RKO (cell line): ENCODE measurements at places on chromosomes 6 and 20.
A peak's percentile ranks its signal among the peaks of the same experiment; 100 is the strongest.

- no peak for DNase-seq
Observed at GRCh38 chr20:18728165-18728869, 85.3 kb upstream of the SCP2D1 start.

DNA sequence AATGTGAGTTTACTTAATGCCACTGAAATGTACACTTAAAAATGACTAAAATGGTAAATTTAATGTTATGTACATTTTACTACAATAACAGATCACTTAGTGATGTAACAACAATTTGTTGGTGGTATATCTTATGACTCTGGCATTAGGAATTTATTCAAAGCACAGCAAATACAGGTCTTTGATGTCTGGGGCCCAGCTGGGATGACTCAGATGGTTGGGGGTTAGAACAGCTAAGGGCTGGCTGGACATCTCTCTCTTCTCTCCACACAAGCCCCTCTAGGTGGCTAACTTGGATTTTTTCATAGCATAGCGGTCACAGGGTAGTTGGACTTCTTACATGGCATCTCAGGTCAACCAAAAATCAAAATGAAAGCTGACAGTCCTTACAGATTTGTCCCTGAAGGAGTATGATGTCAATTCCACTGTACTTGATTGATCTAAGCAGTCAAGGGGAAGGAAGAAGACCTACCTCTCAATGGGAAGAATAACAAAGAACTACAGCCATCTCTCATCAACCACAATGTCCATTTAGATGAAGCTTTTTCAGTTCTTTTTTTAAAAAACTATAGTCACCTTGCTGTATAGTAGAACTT is 37.5 kb upstream of the LCA5 start:
- DNase-seq, result peak; percentile 31

DNA sequence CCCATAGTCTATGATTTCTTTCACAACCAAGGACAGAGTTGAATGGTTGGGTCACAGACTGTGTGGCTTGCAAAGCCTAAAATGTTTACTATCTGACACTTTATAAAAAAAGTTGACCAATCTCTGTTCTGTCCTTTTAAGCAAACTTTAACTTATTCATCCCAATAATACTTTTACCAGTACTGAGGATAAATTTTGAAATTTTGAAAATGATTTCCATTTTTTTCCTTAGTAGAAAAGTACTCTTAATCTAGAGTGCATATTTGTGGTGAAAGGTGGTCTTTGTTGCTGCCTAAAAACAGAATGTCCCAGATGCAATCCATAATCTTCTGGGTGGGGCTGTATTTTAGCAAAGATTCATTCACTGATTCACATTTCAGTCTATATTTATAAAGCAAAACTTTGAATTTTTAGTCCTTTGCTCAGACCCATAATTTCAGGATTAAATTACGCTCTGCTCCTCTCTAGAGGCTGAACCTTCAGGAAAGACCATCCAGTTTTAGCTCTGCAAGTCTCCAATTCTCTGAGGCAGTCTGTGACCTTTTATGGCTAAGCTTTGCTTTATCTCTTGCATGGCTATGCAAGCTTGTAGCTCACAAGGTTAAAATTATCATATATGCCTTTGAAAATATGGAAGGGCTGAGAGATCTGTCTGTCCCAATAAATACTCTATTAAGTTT is 573.5 kb downstream of the COL12A1 start:
- DNase-seq, result no peak

GRCh38 chr6:30493643-30494250 is 4.4 kb downstream of the HLA-E start:
- no peak for DNase-seq

DNA sequence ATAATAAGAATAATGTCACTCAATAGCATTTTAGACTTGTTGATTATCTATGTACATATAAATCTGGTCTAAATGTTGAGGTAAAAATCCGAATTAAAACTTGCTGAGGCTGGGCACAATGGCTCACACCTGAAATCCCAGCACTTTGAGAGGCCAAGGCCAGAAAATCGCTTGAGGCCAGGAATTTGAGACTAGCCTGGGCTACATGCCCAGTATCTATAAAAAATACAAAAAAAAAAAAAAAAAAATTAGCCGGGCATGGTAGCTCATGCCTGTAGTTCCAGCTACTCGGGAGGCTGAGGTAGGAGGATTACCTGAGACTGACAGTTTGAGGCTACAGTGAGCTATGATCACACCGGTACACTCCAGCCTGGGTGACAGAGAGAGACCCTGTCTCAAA is 34.2 kb upstream of the SUPT3H start:
- DNase-seq, result no peak

DNA sequence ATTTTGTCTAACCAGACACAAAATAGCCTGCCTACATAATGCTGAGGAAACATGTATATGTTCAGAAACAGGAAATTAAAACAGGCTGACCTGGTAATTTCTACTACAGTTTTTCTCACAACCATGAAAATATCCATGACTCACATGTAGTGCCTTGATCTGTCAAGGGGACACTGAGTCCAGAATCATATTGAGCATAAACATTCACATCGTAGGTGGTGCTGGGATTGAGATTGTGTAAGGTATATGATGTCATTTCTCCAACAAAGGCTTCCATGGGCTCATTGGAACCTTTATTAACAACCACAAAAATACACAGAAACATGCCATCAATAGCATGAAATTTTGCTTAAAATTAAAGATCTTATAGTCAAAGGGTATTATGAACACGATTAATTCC is 80.9 kb downstream of the COL12A1 start:
- DNase-seq, result no peak
